ENCODE measurements at places on chromosomes 1 and 21.
A peak's percentile ranks its signal among the peaks of the same experiment; 100 is the strongest.

GRCh38 chr1:231611111-231611510 lies 15.5 kb upstream of the DISC1 start:
- no peaks in the 10 kb centered on the region for H3K4me1 ChIP-seq
- H3K27ac ChIP-seq = no peak overlapping the region
- H3K27me3 ChIP-seq = no peaks in the 10 kb centered on the region

DNA sequence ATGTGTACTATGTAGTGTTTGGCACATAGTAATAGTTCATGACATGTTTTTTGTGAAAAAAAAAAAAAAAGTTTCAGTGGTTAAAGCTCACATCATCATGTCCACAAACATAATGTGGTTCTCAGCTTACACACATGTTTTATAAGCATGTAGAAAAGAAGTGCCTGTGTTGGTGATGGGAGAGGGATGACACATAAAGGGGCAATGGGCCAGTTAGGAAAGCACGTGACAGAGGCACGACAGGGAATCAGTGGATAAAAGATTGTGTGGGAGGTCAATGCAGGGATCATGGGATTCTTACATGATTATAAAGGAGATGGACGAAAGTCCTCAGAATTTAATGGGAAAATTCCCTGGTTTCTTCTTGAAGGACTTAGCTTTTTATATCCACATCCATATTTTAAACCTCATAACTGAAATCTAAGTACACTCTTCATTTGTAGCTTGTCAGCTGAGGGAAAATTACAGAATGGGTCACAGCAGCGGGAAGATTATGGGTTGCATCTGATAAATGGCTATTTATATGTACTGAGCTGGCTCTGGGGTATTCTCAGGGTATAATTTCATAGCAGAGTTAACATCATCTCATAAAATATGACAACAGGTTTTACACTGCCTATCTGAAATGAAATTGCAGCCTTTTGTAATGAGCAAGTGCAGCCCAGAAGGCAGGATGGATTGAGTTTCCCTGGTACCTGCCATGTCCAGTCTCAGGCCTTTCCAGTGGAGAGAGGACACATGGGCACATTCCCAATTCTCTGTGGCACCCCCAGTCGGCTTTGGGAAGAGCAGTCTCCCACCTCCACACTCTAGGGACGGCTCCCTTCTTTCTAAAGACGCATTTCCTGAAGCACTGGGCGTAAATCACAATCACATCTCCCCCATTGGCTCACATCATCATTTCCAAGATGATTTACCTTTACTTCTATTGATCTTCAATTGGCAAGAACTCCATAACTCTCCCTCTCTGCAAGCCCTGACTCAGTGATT lies 42.3 kb upstream of the NHLH2 start:
- no peaks in the 10 kb centered on the region for H3K27me3 ChIP-seq
- no peak for DNase-seq
- no peak overlapping the region for H3K27ac ChIP-seq
- no peaks in the 10 kb centered on the region for H3K36me3 ChIP-seq
- H3K4me1 ChIP-seq = no peaks in the 10 kb centered on the region
- H3K4me3 ChIP-seq = no peak overlapping the region

DNA sequence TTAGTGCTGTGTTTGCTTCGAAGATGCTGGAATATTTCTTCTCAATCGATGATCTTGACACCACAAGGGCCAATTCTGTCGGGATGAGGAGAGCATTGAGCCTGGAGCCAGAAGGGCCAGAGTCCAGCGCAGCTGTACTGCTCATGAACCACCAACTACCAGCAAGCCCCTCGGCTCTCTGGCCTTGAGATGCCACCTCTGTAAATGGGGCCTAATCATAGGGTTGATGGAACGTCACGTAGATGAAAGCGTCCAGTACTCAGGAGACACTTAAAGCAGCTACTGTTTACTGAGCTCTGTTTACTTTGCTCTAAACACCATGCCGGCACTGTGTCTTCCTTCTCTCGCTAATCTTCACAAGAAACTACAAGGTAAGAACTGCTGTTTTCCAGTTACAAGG lies 26.3 kb downstream of the CCDC185 start:
- no peak overlapping the region for H3K27ac ChIP-seq
- no peak for DNase-seq
- no peaks in the 10 kb centered on the region for H3K36me3 ChIP-seq
- H3K27me3 ChIP-seq = no peaks in the 10 kb centered on the region

- no peak overlapping the region for H3K27ac ChIP-seq
- DNase-seq = no peak
- H3K27me3 ChIP-seq = no peaks in the 10 kb centered on the region
- no peaks in the 10 kb centered on the region for H3K36me3 ChIP-seq
- H3K4me3 ChIP-seq = no peak overlapping the region
- no peaks in the 10 kb centered on the region for H3K4me1 ChIP-seq
Measured at GRCh38 chr1:76224752-76225151, 150.2 kb downstream of the ST6GALNAC3 start.

DNA sequence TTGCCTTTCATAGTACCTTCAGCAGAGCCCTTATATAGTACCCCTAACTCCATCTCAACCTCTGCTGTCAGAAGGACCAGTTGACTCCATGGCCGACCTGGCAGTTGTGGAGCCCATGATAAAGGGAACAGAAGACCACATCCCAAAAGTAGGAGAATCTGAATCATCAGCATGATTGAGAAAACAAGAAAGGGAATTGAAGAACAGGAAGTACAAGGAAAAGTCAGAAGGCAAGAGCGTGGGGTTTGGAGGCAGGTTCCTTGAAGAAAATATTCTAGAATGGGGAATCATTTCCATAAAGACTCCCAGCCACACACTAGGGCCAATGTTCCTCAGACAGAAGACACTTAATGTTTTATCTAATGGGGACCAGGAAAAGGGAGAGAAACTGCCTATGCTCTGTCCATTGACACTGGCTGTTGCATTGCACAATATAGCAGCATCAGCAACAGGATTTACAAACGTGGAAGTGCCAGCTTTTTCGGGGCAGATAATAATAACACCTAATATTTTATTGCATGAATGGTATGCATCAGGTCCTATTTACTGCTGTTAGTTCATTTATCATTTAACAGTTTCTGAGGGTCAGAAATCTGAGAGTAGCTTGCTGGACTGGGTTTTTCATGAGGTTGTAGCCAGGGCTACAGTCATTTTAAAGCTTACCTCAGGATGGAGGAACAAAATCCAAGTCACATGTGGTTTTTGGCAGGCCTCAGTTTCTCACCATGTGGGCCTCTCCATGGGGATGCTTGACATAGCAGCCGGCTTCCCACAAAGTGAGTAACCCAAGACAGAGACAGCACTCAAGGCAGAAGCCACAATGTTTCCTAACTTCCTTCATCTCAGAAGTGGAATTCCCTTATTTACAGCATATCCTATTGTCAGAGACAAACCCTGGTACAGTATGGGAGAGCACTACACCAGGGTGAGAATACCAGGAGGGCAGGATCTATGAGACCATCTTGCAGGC lies 483.4 kb downstream of the PLPP3 start:
- no peak overlapping the region for H3K4me3 ChIP-seq
- no peak overlapping the region for H3K27ac ChIP-seq
- peaks cover 3% of the 10 kb centered on the region for H3K4me1 ChIP-seq
- peak; percentile 60 for DNase-seq
- H3K36me3 ChIP-seq = no peaks in the 10 kb centered on the region

DNA sequence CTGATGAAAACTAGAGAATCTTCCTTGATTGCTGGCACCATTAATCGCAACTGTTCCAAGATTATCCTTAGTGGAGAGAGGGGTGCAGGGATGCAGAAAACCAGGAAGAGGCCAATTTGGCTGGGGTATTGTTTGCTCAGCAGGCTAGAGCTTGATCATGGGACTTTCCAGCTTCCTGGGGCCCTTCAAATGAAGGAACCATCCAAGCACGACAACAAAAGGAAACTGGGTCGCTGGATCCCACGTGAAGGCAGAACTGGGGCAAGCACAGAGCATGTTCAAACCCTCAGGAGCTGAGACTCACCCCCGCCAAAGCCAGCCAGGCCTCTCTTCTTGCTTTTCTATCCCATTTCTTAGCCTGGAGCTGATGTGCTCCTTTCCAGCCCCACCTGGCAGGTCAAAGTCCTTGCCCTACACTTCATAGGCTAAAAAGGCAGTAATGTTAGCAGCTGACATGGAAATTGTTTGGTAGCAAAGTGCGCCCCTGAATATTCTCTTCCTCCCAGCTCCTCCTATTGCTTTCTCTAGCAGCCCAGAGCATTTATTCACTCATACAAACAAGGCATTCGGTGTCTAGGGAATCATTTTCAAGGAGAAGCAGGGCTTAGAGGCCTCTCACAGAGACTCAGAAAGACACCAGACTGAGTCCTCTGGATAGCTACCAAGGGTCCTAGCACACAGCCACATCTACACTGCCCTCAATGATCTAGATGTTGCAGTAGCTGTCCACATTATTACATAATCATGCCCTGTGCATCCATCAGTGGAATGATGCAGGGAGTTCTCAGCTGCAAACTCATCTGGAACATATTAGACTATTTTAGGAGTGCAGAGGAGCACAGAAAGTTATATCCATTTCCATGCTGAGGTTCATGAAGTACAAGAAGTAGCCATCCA lies 11.5 kb downstream of the KCNA2 start:
- no peak overlapping the region for H3K27ac ChIP-seq
- no peaks in the 10 kb centered on the region for H3K27me3 ChIP-seq
- H3K36me3 ChIP-seq = no peaks in the 10 kb centered on the region
- DNase-seq = no peak
- no peaks in the 10 kb centered on the region for H3K4me1 ChIP-seq
- no peak overlapping the region for H3K4me3 ChIP-seq

- H3K27ac ChIP-seq = no peak overlapping the region
- DNase-seq = no peak
Measured at GRCh38 chr1:197842646-197843045, 59.8 kb upstream of the C1orf53 start.

DNA sequence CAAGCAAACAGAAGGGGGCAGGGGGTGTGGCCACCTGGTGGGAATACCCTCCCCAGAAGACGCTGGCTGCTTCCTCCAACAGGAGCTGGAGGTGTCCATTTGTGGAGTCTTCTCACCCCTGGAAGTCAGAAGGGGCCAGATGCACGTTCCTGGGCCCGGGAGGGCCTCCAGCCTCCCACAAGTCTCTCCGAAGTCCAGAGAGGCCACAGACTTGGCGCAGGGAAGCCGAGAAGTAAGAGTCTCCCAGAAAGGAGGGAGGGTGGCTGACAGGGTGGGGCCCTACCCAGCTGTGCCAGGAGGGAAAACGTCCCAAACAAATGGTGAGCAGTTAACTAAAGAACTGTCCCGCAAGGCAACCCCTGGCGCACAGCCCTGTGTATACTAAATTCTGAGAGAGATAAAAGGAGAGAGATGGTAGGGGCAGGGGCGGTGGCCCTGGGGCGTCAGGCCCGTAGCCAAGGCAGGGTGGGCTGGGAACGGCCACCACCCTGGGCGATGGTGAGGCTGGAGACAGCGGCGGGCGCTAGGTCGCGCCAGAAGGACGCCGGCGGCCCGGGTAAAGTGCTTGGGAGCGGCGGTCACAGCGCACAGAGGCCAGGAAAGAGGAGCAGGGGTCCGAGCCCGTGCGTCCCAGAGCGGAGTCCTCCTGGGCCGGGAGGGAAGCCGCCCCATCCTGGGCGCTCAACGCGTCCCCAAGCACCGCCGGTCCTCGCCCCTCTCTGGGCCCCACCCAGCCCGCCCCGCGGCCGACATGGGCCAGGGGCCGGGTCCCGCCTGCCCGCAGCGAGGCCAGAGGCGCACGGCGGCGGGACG lies 1.2 kb downstream of the CHD5 start:
- no peak overlapping the region for H3K27ac ChIP-seq
- no peak for DNase-seq
- no peaks in the 10 kb centered on the region for H3K36me3 ChIP-seq
- peaks cover 45% of the 10 kb centered on the region for H3K4me1 ChIP-seq

- peaks cover 9% of the 10 kb centered on the region for H3K27me3 ChIP-seq
- H3K36me3 ChIP-seq = no peaks in the 10 kb centered on the region
- no peaks in the 10 kb centered on the region for H3K4me1 ChIP-seq
- no peak overlapping the region for H3K4me3 ChIP-seq
- no peak for DNase-seq
Measured at GRCh38 chr21:42685036-42685435, 31.6 kb downstream of the PDE9A start.

- H3K27ac ChIP-seq = no peak overlapping the region
- H3K36me3 ChIP-seq = no peaks in the 10 kb centered on the region
- no peaks in the 10 kb centered on the region for H3K27me3 ChIP-seq
- DNase-seq = no peak
Measured at GRCh38 chr1:64814427-64814826, 69.6 kb downstream of the RAVER2 start.

- peaks cover 30% of the 10 kb centered on the region for H3K36me3 ChIP-seq
- DNase-seq = no peak
- peak overlapping the region; percentile 65 for H3K27ac ChIP-seq
- peak overlapping the region; percentile 48 for H3K4me3 ChIP-seq
Measured at GRCh38 chr21:36260030-36260787, 59.8 kb upstream of the MORC3 start.

DNA sequence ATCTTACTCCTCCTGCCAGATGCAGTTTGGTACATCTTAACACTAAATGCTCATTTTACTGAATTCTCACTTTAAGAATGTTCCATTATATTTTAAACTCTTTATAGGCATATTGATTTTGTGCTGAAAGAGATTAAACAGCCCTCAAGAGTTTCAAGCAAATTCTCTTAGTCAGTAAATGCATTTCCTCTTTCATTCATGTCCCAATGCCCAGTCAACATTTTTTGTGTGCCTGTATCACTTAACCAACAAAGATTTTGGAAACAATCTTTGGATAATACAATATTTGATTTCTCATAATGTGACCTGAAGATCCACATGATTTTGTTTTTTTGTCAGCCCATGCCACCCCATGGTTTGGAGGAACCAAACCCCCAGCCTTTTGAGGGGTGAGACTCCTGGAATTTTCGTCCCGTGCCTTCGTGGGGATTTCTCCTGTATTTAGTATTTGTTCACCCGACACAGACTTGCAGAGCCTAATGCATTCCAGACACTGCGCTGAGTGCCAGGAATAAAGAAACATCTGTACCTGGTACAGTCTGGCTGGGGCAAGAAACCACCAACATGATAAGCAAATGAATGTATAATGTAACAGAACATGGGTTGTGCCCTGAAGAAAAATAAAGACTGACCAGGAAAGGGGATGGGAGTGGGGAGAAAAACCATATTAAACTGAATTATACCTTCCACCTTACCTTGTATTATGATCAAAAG lies 47.1 kb upstream of the ETS2 start:
- H3K27ac ChIP-seq = peak overlapping the region; percentile 80
- DNase-seq = no peak
- H3K4me3 ChIP-seq = no peak overlapping the region
- no peaks in the 10 kb centered on the region for H3K27me3 ChIP-seq
- H3K4me1 ChIP-seq = peaks cover 92% of the 10 kb centered on the region

DNA sequence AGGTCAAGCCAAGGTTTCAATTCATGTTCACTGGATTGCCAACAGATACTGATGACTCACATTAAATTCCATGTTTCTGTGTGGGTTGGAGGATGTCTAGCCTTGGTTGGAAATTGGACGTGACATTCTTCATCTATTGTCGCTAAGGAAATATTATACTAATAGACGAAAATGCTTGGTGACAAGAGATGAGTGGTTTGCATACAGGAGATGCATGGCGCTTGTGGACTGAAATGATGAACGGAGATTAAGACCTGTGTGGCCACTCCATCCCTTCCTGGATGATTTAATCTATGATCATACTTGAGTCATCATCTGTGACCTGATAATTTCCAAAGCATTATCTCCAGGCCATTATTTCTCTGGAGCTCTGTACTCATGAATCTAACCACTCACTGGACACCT lies 97.0 kb upstream of the CD34 start:
- H3K27ac ChIP-seq = no peak overlapping the region
- H3K4me3 ChIP-seq = no peak overlapping the region
- no peaks in the 10 kb centered on the region for H3K4me1 ChIP-seq
- H3K27me3 ChIP-seq = no peaks in the 10 kb centered on the region
- no peaks in the 10 kb centered on the region for H3K36me3 ChIP-seq

GRCh38 chr1:236705771-236706170 lies 19.5 kb downstream of the ACTN2 start:
- H3K4me3 ChIP-seq = no peak overlapping the region
- no peak for DNase-seq
- no peaks in the 10 kb centered on the region for H3K27me3 ChIP-seq
- no peaks in the 10 kb centered on the region for H3K36me3 ChIP-seq
- no peak overlapping the region for H3K27ac ChIP-seq
